ENCODE measurements at places on chromosomes 5 and 9.

- DNase-seq = peak; percentile 87
Observed at GRCh38 chr9:101533334-101534204, at the start of gene RNF20. RNF20 (plus strand) TSS chr9:101533853; CDS start chr9:101535424, 1,571 bp downstream.

DNA sequence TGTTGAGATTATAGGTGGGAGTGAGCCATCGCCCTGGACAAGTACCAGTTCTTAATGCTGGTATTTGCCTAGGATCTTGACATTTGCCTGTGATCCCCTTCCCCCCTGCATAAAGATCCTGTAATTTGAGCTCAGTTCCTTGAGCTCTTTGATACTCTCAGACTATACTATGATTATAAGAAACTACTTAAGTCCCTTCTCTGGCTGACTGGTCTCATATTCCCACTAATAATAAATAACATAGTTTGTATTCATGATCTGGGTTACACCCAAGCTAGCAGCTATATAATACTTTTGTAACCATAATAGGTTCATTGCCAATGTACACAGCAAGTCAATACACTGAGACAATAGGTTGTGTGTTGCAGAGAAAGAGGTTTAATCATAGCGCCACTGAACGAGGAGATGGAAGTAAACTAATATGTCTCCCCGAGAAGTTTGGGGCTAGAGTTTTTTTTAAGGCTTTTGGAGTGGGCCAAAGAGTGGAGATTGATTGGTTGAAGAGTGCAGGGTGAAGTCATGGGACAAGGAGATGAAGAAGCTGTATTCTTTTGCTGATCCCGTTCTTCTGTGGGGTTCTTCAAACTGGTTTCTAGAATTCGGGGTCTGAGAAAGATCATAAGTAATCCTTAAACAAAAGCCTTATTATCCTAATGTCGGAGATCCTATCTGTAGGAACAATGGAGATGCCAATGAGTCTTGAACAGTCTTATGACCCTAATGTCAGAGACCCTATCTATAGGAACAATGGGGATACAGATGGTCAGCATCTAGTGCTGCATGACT is 20.7 kb upstream of the SHOC1 start:
- no peak for DNase-seq

DNA sequence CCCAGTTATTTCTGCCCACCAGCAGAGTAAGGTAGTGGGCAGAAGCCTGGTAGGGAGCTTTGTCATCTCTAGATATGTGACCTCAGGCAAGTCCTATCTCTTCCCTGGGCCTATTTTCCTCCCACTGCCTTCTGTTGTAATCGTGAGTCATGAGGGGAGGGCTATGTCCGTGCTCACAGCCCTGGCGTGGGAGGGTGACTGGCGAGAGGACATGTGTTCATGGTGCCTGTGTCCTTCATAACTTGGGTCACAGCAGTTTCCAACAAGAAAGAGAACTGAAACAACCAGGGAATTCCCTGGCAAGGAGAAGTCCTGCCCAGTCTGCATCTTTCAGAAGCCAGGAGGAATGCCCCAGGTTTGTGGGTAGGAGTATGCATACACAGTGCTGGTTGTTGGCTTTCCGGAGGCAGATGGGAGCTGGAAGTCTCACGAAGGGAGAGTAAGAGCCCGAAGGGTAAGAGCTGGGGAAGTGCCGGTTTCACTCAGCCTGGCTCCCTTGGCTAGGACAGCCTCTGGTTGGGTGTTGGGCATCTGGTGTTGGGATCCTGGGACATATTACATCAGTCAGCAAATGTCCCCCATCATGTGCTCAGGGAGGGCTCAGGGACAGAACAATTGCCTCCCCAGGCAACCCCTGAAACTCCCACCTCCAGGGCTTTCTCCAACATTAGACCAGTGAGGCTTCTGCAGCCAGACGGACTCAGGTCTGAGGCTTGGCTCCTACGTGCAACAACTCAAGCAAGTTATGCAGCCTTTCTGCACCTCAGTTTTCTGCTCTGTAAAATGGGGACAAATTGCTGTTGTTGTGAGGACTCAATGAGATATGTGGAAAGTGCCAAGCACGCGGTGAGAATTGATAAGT is 4.3 kb upstream of the TIFAB start:
- no peak for DNase-seq

GRCh38 chr5:157458835-157459234 is 1.2 kb upstream of the NIPAL4 start:
- DNase-seq = no peak

DNA sequence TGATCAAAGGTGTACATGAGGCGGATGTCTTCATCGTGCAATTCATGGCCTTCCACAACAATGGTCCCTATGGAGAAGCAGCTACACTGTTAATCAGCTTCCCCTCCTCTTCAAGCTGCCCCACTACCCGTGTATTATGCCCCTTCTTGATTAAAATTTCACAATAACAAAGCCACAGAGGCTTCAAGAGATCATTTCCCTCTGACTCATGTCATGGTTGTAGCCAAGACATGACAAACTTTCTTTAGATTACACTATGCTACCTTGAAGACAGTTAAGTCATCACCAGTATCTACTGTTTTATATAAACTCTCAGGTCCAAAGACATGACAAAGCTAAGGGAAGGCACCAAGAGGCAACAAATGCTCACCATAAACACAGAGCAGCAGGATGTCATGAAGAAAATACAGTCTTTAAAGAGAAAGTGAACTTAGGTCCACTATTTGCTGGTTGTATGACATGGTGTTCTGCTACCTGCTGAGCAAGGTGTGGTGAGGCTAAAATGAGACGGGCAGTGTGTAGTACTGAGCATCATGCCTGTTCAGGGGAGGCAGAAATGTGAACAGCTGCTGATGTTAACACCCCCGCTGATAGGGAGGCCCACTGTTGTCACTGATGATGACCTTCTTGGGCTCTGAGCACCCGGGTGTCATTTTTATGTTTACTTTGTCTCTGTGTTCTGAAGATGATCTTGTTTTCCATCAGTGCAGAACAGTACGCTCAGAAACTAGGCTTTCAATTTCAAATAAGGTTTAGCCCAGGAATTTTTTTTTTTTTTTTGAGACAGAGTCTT is 48.3 kb downstream of the IARS1 start:
- no peak for DNase-seq

- no peak for DNase-seq
Observed at GRCh38 chr9:132164604-132165362, 2.9 kb downstream of the NTNG2 start.

GRCh38 chr5:62579761-62580160 is 1.1 kb downstream of the LRRC70 start:
- no peak for DNase-seq

GRCh38 chr5:179153341-179153901 is 93.2 kb downstream of the ZNF354C start:
- no peak for DNase-seq

DNA sequence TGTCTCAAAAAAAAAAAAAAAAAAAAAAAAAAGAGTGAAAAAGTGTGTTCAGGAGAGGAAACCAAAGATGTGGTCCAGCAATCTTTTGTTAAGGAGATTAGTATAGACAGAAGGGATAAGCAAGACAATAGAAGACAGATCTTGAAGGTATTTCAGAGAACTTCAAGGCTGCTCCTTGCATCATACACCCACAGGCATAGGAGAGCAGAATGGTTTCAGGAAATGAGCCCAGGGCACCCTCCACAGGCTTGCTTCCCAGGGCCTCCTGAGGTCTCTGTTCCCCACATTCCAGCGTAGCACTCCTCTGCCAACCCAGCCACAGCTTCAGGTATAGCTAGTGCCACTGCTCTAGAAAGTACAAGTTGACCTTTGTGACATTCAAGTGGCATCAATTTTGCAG is 65.8 kb downstream of the FSTL4 start:
- no peak for DNase-seq

DNA sequence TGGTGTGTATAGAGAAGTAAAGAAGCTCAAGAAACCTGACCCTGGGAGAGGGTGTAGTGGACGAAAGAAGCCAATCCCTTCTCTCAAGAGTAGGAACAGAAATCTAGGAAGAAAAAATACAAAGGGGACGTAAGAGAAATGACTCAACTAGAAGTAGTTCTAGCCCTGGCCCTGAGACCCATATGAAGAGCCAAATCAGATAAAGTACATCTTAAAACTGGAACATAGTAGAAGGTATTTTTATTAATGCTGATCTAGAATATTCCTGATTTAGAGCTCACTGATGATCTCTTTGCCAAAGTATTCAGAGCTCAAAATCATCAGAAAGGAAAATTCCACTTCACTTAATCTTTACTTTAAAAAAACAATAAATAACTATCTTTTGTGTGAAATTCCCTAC is 184.8 kb downstream of the MLLT3 start:
- DNase-seq = no peak

- DNase-seq = no peak
Observed at GRCh38 chr5:68345171-68345570, 129.6 kb downstream of the PIK3R1 start.

Measured in GM18507 (cell line).